Memory B cell (primary cell): ENCODE measurements at places on chromosomes 5 and 9.

DNA sequence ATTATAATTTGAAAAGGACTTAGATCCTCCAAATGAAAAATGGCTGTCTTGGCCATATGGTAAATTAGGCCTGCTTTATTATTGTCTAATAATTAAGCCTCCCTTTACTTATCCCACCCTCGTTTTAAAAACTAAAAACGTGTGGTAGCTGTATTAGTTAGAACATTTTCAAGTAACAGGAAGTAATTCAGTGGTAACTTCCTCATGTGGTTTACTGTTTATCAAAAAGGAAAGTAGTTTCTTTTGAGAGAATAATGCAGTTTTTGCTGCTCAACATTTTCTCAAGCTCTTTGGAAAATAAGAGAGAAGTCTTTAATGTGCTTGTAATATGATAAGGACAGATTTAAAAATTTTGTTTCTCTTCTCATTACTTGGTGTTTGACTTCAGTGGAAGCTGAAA, 26.0 kb downstream of the ZCCHC7 start:
- peak; percentile 16 for DNase-seq

GRCh38 chr5:169020102-169020501, 280.8 kb downstream of the SLIT3 start:
- no peak for DNase-seq

DNA sequence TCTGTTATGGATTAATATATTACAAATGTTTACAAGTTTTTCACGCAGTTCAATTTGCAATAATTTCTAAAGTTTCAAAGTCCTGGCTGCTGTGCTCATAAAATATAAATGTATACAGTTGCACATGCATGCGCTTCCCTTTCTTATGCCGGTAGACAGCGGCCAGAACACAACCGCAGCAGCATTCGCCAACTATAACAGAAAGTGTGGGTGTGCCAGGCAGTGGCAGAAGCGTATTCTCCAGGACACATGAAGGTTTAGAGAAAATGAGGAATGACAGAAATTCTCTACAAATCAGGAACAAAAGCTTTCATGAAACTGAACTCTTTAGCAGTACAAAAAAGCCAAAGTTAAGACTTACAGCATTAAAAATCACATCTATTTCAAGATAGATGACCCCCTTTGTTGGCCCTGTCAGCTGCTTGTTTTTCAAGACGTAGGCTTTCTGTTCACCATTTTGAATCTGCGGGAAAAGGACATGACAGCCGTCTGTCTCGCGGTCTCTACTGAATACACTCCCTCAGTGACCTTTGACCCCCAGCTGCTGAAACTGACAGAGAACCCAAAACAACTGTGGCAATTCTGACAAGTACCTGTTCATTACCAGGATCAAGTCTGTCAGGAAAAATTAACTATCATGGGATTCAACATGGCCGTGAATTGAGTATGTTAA, 252.2 kb downstream of the SLF1 start:
- DNase-seq: no peak

- no peak for DNase-seq
These were observed 82.5 kb upstream of the SLC1A3 start for GRCh38 chr5:36523926-36524325.

DNA sequence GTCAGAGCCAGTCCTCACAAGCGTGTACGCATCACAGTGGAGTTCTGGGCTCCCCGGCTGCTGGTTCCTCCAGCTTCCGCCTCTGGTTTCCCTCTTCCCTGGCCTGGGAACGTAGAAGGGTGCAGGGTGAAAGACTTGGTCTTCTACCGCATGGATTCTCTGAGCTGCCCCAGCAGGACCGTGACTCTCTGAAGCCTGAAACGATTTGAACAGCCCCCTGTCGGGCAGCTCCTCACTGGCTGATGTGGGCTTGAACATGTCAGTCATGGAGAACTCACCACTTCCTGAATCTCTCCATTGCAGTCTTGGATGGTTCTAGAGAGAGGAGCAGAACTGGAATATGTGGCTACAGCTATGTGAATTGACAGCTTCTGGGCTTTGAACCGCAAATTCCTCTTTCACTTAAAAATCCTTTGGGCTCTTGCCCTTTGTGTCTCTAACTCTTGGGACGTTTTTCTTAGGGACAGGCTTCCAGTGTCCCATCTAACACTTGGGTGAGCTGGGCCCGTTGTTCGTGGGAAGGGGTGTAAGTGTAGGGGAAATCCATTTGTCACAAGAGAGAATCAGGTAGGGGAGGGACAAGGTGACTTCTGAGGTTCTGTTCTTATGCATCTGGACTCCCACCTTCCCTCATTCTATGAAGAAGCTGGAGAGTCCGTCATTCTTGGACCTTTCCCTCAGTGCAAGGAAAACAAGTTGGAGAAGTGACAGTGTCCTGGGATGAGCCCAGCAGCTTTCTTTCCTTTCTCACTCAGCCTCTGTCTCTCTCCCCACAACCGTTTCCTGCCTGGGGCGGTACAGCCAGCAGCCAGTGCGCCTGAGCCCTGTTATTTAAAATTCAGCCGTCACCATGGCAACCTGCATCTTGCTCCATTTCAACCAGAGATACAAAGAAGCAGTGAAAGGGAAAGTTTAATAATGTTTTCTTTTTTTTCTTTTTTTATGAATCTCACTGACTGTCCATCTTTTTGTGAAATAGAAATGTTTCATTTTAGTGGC, 84.7 kb downstream of the PTTG1 start:
- DNase-seq: peak; percentile 31

DNA sequence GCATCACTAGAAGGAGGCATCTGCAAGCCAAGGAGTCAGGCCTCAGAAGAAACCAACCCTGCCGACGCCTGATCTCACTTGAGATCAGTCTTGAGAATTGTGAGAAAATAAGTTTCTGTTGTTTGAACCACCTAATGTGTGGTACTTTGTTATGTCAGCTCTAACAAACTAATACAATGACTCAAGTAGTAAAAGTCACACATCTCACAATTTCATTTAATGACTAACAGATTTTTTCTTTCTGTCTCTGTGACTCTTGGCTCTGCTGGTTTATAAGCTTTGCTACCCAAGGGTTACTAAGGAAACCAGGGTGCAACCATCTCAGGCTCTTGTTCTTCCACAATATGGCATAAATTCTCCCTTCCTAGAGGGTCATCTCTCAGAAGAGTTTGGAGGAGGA, 315.8 kb upstream of the GRAMD2B start:
- DNase-seq: no peak

DNA sequence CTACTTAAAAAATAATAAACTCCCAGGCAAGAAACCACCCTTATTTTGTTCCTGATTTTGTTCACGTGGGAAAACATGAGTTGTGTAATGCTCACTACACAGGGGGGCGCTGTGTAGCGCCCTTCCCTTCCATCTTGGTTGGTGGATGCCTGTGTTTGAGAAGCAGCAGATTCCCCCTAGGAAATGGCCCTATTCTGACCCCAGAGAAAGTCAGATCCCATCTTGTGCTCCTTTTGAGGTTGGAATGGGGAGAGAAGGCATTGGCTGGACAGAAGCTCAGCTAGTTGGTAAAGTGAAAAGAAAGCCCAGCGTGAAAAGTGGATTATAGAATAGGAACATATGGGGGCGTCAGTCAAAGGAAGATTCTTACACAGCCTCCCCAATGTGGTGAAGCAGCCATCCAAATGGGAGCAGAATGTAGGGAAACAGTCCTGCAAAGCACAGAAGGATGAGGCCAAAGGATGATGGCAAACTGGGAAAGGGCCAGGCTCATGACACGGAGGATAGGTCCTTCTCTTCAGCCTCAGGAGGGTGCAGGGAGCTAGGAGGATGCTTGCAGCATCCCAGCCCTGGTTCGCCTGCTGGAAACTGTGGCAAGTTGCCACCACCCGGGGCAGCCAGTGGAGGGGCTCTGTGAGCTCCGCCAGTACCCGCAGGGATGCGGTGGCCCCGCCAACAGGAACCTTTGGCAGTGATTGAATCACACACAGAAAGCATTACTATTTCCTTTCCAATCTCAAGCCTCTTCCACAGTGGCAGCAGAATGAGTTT, 314.2 kb upstream of the DAP start:
- no peak for DNase-seq

DNA sequence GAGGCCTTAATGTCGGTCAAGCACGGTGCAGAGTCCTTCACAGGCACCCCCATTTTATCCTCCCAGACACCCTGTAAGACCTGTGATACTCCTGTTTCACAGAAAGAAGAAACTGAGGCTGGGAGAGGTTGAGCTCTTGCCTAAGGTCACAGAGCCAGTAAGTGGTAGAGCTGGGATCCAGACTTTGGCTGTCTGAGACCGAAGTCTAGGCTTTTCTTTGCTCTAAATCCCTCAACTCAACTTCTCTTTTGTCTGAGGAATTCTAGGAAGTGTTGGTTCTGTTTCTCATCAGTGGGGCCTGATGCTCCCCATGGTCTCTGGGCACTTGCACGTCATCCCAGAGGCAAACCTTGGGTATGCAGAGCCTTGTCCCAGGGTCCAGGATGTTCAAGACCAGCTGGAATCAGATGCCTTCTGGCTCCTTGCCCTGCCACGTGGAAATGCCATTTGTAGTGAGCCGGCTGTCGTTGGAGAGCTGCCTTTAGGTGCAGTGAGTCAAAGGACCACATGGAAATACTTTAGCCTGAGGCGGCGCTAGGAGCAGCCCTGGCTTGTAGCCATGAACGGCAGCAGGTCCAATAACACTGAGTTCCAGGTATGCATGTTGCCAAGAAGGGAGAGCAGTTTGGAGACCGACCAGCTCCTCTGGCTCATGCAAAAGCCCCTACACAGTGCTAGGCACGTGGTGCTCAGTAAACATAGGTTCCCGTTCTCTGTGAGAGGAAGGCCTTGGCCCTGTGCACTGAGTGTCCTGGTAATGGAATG, 9.2 kb downstream of the DCANP1 start:
- DNase-seq: peak; percentile 8

DNA sequence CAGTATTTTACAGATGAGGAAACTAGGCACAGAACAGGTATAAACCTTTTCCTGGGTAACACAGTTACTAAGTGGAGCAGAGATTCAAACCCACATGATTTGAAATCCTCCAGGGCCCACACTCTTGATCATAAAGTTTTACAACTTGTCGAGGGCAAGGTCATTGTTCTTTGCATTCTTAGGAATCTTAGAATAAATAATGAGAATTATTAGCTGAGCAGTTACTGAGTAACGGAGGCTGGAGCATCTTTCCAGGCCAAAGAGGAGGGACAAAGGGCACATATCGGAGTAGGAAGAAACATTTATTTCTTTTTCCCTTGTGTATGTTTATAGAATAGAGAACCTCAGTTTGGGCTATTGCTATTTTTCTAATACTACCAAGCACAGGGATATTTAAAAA, 27.1 kb upstream of the F2R start:
- no peak for DNase-seq

DNA sequence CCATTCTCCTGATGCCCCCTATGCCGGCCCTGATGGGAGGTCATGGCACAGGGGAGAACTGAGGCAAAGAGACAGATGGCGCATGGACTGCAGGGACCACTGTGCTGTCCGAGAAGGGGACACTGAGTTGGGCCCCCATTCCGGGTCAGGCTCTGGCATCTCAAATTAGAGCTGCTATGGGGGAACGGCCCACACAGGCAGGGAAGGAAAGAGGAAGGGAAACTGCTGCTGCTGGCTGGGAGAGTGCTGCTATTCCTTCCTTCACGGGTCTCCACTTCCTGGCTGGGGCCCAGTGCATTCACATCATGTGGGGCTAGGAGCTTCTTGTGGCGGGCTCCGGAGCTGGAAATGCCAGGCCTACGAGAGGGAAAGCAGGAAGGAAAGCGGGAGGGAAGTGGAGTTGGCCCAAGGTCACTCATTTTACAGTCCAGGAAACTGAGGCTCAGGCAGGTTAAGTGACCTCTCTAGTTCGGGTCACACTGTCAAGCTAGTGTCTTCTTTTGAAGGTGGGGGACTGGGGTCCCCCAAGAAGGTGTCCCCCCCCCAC, 1.3 kb upstream of the CARD19 start:
- DNase-seq: peak; percentile 57

DNA sequence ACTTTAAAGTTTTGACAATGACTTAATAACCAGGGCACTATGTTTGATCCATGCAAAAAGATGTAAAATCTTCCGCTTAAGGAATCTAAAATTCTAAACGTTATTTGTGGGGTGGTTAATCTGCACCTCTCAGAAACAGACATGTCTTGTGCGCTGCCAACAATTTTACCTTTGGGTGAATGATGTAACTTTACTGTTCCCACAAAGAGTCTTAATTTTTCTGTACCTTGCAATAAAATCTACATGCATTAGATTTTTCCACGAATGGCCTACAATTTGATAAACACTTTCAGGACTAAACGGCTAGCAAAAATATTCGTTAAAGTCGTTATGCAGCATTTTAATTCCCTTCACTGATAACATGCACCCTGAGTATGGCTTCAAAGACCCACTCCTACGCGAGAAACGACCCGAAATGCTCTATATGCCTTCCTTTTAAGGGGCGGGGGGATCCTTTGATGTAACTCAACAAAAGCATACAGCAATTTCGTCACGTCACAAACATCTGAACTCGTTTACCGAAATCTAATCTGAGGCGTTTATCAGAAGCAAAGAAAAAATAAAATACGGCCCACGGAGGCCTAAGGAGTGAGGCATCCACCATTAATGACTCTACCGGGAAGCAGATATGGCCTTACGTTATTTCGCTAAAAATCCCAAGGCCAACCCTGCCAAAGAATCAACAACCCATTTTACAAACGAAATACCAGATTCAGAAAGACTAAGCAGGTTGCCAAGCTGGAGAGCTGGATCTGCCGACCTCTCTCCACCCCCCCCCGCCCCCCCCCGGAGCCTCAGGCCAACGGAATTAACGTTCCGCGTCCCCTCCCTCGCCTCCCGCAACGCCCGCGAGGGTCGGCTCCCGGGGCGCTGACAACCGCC, 621 bp downstream of the AK6 start:
- DNase-seq: peak; percentile 3

GRCh38 chr9:98457726-98458370, 202.4 kb upstream of the TBC1D2 start:
- DNase-seq: no peak
